DND-41 (cell line): ENCODE measurements at places on chromosomes 6 and 20.

DNA sequence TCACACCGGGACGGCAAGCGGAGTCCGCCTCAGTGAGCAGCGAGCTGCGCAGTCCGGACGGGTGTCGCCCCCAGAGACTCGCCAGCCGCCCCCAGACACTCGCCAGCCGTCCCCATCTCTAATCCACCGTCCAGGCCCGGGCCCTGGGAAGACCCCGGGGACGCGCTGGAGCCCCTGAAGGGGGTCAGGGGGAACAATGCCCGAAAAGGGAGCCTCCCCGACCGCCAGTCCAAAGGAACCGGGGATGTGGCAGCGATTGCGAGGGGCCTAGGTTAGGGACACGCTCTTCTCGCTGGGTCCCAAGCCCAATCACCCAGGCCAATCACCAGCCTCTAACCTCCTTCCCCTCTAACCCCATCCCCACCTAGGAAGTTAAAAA lies 33.1 kb downstream of the TFAP2A start:
- DNase-seq = no peak

- no peak for DNase-seq
Observed at GRCh38 chr20:17848249-17849048, 120.1 kb downstream of the SNX5 start.

DNA sequence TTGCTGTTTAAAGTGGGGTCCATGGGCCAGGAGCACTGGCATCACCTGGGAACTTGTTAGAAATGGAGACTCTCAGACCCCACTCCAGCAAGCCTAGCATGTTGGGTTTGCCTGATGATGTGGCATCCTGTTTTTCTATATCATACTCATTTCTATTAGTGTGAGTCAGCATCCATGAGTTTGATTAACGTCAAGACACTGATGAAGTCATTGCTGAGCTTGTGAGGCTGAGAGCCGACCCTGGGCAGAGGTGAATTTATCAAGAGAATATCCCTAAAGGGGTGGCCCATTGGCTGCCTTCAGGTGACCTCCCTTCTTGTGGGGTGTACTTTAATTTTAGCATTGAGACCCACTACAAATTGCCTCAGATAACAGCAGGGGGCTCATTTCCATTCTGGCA lies 43.4 kb upstream of the RNF144B start:
- DNase-seq = no peak

- no peak for DNase-seq
Observed at GRCh38 chr20:42260184-42260583, 642.0 kb upstream of the CHD6 start.

GRCh38 chr6:1378065-1379016 lies 11.0 kb upstream of the FOXF2 start:
- DNase-seq = no peak

GRCh38 chr6:127538750-127539264 lies 19.7 kb upstream of the MTCL3 start:
- no peak for DNase-seq

- no peak for DNase-seq
Observed at GRCh38 chr6:165580136-165580535, 82.9 kb downstream of the PDE10A start.
